NCI-H2171 treated with DMSO at 0.1 percent for 48 hours (cell line): ENCODE measurements at places on chromosomes 4 and X.

GRCh38 chr4:3335385-3335784 lies 42.6 kb downstream of the RGS12 start:
- DNase-seq: peak; percentile 87

- DNase-seq: no peak
Measured at GRCh38 chrX:56397636-56398035, 165.5 kb downstream of the KLF8 start.

GRCh38 chr4:74117024-74117534 lies 18.1 kb upstream of the CXCL2 start:
- DNase-seq: no peak

GRCh38 chr4:38313999-38314561 lies 349.9 kb upstream of the KLF3 start:
- no peak for DNase-seq

DNA sequence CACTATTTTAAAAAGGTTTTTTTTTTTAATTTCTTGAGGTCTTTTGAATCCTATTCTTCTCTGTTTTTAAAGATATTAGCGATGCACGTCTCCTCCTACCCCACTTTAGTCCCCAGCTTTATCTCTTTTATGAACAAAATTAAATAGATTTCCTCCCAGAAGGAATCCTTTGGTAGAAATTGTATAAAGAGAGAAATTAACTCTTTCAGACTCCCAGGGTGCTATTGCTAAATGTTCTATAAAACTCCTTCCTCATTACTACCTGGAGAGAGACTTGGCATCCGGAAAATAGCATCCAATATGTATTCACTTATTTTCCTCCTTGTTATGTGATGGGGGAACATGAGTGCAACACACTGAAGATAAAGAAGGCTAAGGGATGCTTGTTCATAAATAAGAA lies 16.5 kb upstream of the PACRGL start:
- DNase-seq: no peak

- no peak for DNase-seq
Measured at GRCh38 chr4:160819791-160820190, 1344.0 kb downstream of the FSTL5 start.

DNA sequence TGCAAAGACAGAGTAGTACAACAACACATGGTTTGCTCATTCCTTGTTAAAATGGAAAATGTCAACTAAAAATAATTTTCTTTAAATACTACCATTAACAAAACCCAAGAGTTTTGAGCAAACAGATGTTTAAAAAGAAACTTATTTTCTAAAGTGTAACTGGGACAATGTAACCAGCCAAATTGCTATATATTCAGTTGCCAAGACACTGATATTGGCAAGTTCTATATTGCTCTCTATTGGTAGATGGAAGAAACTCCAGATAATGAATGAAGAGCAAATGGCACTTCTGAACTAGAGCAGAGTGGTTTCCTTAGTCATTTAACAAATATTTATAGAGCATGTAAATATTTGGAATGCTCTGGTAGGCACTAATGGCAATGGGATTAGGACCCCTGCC lies 966.2 kb downstream of the RPA4 start:
- DNase-seq: no peak

DNA sequence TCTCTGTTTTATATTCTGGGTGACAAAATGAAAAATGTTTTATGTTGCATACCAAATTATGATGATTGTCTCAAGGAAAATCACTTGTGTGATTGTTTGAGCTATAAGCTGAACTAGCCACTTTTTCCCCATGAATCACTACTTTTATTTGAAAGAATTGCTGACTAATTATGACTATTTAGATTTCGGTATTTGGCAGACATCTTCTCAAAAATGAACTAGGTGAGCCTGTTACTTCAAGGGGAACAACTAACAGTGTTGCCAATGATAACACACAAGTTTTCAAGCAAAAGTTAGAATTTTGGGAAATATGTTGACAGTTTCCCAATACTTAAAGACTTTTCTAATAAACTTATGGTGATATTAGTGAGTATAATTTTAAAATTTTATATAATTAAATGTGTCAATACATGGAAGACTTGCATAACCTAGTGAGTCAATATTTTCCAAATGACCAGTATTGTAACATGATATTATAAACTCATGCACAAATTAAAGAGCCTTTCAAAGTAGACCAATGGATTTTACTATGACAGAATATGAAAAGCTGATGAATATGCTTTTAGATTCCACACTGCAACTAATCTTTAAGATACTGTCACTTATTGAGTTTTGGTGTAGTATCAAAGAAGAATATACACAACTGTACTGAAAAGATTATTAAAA lies 187.7 kb upstream of the GATB start:
- DNase-seq: no peak

DNA sequence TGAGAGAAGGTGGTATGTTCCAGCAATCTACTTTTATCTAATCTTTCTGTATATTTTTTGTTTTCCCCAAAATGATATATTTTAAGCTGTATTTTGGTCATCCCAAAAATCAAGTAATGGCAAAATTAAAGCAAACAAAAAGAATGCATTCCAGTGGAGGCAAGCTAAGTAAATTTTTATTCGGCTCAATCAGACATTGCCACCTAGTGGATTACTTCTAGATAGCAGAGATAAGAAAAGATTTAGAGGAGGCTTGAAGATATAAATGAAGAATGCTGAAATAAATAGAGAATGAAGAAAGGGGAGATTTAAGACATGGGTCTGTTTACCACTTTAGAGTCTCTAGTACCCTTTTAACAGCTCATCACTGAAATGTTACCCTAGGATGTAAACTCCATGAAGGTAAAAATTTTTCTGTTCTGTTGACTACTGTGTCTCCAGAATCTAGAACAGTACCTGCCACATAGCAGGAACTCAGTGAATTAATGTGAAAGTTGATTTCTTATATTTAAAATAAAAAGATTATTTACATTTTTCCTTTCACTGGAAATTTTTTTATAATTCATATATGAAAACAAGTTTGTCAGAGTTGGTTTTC lies 110.9 kb upstream of the ANK2 start:
- DNase-seq: peak; percentile 40

DNA sequence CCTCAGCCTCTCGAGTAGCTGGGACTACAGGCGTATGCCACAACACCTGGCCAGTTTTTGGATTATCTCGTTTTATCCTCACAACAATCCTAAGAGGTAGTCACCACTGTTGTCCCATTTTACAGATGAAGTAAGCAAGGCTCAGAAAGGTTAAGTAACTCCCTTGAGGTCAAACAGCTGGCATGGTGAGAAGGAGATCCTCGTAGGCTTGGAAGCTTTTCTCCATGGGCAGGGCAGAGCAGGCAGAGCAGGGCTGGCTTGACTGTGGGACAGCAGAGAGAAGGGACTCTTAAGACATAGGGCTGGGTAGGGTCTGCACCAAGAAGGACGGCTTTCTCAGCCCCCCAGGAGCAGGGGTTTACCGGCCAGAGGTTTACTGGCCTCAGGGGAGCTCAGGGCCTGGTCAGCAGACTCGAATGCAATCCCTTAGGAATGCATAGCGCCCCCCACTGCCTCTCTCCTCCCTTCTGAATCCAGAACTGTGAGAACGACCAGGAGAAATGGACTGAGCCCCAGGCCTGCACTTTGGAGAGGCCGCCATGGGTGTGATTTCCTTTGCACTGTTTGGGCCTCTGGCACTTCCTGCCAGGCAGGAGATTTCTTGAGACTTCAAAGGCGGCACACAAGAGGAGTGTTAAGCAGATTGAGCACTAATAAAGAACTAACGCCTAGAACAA lies 14.0 kb upstream of the CDKN2AIP start:
- DNase-seq: no peak

GRCh38 chr4:38611676-38612075 lies 52.3 kb upstream of the KLF3 start:
- DNase-seq: no peak

DNA sequence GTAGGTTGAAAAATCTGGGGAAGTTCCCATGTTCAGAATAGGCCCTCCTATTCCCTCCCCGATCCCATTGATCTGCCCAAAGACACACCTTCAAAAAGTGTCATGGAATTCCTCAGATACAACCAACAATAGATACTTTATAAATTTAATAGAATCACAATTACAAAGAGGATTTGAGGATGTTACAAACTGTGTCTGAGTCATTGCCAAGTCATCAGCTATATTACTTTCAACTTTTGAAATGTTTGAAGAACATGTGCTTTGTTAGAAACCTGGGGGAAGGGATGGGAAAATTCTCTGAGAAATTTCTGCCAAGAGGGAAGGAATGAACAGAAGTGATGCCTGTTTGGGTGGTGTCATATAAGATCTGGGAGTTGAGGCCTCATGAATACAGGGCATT lies 46.7 kb downstream of the KCNIP4 start:
- no peak for DNase-seq

DNA sequence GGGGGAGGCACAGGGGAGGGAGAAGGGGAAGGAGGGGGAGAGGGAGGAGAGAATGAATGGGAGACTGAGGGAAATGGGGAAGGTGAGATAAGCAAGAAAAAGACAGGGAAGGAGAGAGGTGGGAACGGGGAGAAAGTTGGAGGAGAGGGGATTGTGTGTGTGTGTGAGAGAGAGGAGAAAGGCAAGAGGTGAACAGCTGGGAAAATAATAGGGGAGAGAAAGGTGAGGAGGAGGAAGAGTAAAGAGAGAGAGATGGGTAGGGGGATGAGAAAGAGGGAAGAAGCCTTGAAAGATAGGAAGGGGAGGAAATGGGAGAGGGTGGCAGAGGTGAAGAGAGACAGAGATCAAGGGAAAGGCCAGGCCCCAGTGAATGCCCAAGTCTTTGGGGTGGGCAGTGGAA lies 20.1 kb downstream of the BCORL1 start:
- no peak for DNase-seq

DNA sequence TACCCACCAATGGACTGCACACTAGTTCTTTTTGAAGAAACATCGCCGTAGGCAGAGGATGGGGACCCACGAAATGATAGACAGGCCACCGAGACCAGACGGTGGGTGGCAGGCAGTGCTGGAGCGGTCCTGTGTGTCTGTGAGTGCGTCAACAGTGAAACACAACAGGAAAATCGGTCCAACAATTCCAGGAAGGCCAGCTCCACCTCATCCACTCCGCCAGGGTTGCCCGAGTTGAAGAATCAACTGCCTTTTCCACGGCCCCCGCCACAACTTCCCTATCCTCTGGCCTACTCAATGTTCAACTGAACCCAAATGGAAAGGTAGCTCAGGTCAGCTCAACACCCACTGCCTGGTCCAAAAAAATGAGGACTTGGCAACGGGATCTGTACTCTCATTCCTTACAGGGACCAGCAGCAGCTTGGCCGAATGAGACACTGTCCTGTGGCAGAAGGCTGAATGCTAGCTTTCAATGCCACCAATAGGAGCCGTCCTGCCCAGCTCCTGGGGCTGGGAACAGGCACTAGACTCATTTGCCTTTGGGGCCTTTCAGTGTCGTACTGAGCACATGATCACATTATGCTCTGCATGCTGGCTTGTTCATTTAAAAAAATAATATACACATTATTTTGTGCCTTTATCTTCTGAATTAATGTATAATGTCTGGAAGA lies 43.5 kb downstream of the MID1 start:
- DNase-seq: no peak

DNA sequence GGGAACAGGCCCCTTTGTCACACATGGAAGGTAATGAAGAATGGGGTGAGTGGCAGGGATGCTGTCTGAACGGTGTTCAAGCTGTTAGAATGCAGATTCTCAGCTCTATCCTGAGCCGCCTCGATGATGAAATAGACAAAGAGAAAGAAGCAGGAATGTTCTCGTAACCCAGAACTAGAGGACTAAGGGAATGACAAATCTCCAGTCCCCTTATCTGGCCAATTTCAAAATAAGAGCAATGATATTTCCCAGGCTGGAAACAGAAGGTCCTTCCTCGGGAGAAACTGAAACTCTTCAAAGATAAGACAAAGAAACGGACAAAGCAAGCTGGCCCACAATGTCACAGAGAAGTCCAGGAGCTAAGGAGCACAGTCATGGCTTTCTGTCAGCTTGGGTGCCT lies 29.5 kb upstream of the MTNR1A start:
- no peak for DNase-seq

DNA sequence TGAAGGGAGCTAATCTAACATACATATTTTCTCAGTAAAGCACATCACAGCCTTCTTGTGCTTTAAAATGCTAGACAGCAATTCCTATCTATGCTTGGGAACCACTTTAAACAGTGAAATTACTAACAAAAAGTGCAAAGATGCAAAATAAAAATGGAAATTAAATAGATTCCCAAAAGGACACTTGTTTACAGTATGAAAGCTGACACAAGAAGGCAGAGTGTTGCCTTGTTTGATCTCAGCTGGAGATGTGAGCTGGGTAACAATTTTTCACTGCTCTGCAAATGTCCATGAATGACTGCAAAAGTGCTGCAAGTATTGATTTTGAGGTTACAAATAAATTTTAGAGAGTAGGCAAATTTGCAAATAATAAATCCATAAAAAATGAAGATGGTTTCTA lies 22.3 kb downstream of the GRIA2 start:
- no peak for DNase-seq

GRCh38 chrX:47579537-47579936 lies 2.7 kb upstream of the TIMP1 start:
- no peak for DNase-seq

GRCh38 chrX:106564986-106565385 lies 46.8 kb upstream of the RADX start:
- no peak for DNase-seq

GRCh38 chrX:22012051-22012450 lies 20.1 kb upstream of the PHEX start:
- DNase-seq: no peak

- no peak for DNase-seq
Measured at GRCh38 chr4:93437991-93438390, 390.6 kb upstream of the ATOH1 start.

GRCh38 chrX:1600406-1601050 lies 9.1 kb downstream of the AKAP17A start:
- DNase-seq: no peak

DNA sequence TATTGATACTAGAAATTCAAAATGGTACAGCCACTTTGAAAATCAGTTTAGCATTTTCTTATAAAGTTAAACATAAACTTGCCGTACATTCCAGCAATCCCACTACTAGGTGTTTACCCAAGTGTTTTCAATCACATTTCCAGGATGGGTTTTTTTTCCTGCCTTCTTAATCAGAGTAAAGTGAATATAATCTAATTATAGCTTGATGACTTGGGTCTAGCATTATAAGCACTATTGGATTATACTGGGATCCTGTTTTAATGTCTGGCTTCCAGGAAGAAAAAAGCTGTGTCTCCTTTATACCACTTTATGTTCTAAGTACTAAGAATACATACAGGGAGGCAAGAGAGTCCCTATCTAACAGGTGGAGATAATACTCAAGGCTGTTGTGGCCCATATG lies 103.3 kb upstream of the KLHL13 start:
- no peak for DNase-seq

DNA sequence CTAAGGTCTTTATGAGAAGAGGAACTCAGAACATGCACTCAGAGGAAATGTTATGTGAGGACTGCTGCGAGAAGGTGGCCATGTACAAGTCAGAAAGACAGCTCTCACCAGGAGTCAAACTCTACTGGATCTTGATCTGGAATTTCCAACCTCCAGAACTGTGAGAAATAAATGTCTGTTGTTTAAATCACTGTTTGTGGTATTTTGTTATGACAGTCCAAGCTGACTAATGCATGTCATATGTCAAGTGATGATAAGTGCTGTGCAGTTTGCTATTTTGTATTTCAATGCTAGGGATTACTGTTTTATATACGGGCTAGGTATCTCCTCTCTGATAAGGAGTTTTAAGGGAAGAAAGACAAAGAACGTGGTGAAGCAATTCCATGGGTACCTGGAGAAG lies 162.3 kb downstream of the CPEB2 start:
- DNase-seq: no peak

GRCh38 chr4:133544097-133544496 lies 395.0 kb downstream of the PCDH10 start:
- no peak for DNase-seq
